Stimulated activated CD8-positive, alpha-beta memory T cell treated with anti-CD3 and anti-CD28 coated beads, Interleukin-12 subunit alpha, Interleukin-12 subunit beta, amount 100 ng/mL, for 1 hour (primary cell): ENCODE measurements at places on chromosomes 3 and 15.
A peak's percentile ranks its signal among the peaks of the same experiment; 100 is the strongest.

- no peak for DNase-seq
Observed at GRCh38 chr15:29952225-29952624, 130.0 kb upstream of the TJP1 start.

- no peak for DNase-seq
Observed at GRCh38 chr15:25709437-25710159, 153.5 kb downstream of the ATP10A start.

DNA sequence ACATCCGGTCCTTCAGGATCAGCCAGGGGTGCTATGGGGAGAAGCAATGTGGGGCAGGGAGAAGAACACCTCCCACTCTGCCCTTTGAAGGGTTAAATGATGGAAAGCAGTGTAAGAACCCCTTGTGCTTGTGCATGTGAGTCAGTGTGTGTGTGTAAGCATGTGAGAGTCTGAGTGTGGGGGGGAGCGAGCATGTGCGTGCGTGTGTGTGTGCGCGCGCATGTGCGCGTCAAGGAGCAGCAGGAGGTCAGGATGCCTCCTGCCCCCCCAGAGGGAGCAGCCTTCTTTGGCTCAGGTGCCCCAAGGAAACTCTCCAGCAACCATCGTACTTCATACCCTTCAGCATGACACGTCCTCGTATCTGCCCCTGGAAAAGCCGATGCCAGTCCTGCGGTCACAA is 30.3 kb downstream of the GALNT15 start:
- no peak for DNase-seq

DNA sequence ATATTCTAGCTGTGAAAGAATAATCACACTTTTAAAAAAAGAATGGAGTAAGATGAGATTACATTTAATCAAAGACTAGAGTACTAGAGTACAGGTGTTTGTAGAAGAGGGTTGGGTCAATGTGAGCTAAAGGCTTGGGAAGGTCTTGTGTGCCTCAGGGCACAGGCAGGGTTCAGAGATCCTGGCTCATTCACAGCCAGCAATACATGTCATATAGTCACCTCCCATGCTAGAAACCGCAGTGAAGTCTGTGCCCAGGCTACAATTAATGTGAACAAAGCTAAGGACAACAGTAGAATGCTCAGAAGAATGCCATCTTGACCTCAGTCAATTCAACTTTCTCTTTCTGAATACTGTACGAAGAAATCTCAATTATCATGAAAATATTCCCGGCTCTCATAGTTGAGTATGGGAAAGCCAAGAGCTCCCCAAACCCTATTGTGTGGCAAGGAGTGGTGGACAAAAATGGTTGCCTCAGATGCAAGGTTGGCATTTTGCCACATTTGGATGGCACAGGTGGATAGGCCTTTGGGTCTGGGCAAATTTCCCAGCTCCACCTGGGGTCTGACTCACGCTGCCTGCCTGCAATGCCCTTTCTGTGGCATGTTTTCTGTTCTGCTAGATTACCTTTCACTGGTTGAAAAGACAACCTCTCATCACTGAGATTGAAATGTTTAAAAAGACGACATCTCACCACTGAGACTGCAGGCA is 70.2 kb downstream of the NMD3 start:
- DNase-seq = no peak

- peak; percentile 62 for DNase-seq
Observed at GRCh38 chr15:75842722-75843677, at the start of gene UBE2Q2. UBE2Q2 (plus strand) TSS chr15:75843447; CDS start chr15:75843667, 220 bp downstream.

GRCh38 chr3:109178708-109179107 is 42.2 kb downstream of the C3orf85 start:
- no peak for DNase-seq

DNA sequence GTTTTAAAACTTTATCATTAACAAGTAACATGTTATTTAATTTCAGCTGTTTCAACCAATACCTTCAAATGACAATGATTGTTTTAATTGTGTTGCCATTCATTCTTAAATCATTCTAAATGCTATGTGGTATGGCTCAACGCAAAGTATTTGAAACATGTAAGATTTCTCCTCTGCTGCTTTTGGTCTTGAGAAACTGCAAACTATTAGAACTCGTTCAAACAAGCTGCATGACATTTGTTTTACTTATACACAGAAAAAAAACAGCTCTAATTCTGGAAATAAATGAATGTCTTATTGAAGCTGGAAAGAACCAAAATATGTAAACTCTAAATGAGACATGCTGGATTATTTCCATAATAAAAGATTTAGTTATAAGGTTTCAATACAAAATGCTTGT is 29.3 kb downstream of the FBN1 start:
- DNase-seq = no peak

GRCh38 chr3:6281662-6282061 is 579.3 kb upstream of the GRM7 start:
- DNase-seq = no peak

- DNase-seq = no peak
Observed at GRCh38 chr3:144670571-144670970, 698.9 kb downstream of the DIPK2A start.

DNA sequence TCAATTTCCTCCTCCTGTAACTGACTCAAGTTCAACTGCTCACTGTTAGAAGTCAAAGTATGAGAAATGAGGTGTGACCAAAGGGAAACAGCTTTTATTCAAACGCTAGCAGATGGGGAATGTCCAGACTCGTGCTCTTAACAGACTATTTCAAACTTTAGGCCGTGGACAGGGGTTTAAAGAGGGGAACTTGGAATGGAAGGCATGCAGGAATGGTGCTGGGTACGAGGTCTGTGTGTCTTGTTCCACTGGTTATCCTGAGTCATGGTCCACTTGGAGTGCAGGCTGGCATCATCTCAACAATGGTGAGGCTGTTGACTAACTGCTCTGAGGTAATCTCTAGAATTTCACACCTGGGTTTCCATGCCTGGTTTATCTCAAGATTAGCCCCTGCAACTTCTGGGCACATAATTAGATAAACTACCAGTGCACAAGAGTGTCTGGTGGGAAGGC is 22.9 kb upstream of the DNAAF4 start:
- DNase-seq = no peak

DNA sequence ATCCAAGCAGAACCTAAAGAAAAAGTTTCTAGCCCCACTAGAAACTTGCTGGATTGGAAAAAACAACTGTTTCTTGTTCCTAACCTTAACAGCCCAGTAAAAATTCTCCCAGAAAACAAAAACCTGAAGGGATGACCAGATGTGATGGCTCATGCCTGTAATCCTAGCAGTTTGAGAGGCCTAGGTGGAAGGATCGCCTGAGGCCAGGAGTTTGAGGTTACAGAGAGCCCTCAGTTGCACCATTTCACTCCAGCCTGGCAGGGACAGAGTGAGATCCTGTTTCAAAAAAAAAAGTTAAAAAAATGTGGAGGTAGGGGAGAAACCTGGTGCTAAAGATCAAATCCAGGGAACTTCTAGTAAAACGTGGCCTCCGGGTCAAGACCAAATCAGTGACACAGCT is 38.6 kb upstream of the RAF1 start:
- no peak for DNase-seq

DNA sequence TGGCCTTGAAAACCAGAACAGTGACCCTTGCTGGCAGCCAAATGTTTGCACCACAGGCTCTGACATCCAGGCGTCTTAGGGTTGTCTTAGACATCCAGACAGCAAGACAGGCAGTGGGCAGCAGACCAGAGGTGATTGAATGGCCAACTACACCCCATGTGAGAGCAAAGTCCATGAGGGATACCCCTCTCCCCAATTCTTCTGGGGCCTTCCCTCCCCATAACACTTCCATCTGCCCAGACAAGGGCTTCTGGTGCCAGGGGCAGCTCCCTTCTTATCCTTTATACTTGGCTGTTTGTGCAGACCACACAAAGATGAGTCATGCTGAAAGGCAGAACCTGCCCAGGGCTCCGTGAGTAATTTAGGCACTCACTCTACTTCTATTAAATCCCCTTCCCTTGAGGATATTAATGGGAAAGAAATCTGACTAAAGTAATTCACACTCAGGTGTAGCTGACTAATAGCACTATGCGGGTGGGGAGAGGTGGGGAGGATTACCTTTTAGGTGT is 257.9 kb downstream of the UACA start:
- DNase-seq = no peak

DNA sequence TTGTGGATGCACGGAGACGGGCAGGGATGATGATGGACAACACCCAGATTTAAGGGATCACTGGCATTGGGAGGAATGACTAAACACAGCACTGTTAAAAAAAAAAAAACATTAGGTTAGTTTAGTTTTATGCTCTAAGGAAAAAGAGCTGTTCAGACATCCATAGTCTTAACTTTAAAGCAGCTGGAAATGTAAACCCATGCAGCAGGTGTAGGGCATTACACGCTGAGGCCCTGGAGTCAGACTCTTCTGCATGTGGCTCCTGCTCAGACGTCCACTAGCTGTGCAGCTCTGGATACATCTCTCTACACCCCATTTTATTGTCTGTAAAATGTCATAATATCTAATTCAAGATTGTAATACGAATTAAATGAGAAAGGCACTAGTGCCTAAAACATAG is 191.8 kb upstream of the RASGRP1 start:
- DNase-seq = no peak
